Peyer's patch (tissue), 4 donors: ENCODE measurements at places on chromosomes 3 and 15. TPM values are rescaled to one million over a fixed set of nuclear protein-coding genes. Genes with fewer than 3 reads are reported as not detected.

- no peak for DNase-seq
Observed at GRCh38 chr3:186286114-186286513, 75.9 kb downstream of the DGKG start.

DNA sequence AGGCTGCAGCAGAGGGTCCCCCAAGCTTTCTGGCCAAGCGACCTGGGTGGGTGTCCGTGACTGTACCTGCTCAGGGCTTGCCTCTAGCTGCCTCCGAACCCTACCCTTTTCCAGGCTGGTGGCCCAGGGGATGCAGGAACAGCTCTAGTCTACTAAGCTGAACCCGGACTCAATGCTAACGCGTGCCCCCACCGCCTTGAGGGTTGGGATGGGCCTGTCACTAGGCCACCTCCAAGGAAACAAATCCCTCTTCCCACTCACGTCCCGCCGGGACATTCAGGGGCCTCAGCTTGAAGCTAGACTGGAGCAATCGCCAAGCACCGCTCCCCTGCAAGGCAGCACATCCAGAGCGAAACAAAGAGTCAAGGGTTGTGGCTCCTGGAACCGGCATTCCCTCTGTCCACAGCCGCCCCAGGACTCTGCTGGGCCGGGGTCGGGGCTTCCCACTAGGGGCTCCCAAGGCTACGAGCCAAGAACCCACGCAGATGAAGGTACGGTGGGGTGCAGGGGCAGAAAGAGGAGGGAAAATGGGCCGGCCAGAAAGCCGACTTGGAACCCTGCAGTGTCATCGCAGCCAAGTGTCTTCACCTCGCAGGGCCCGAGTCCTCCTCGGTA is 2.9 kb downstream of the FBXL22 start:
- DNase-seq = no peak

Gene PPM1L
- 17.8 TPM for total RNA-seq

DNA sequence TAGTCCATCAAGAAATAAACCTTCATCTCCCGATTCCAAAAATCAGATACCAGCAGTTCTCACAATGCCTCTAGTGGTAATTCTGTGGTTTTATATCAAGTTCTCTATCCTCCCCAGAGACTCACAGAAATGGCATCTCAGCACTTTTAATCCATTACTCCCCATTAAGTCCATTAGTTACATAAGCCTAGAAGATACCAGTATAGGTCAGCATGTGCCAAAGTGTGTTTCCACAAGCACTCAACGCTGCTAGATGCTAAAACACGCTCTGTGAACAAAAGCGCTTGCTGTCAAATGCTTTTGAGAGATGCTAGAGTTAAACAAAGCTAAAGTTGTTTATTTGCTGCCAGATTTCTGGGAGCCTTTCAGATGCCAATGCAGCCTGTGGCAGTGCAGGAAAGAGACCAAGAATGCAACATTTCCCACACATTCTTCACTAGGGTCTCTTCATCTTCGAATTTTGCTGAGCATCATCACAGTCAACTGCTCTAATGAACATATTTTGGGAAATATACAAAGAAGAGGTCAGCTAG is 918.8 kb upstream of the CFAP20DC start:
- no peak for DNase-seq

- DNase-seq = no peak
Observed at GRCh38 chr3:184524981-184525336, 36.6 kb upstream of the EPHB3 start.

Gene RASGRP1
- 5.6 TPM for total RNA-seq

DNA sequence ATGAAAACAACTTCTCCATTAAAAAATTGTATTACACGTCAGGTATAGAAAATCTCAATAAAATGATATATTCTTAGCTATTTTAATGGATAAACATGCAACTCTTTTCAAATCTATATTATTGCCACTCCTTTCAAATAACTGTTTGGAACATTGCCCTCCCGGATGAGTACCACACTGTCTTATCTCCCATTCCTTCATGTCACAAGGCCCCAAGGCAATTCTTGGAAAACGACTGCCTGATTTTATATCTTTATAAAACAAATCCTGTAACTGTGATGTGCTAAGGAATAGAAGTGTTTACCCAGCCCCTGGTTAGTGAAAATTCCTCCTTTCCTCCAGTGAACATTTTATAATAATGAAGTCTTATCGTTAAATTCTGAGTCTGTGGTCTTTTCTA is 6.2 kb upstream of the ZNF619 start:
- no peak for DNase-seq

DNA sequence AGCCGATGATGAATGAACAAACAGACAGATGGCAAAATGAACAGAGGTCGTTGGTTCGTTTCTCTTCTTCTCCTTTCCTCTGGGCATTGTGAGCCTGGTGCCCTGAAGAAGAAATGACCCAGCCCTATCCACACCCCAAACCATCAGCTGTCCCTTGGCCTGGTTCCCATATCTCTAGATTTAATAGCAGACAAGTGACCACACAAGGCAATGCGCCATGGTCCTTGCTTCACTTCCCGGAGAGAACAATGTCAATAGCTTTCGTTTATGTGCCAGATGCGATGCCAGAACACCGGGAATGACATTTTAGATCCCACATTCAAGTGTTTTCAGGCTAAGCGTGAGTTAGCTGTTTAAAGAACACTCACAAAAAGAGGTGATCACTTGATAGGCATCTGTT is 17.7 kb downstream of the POC1A start:
- DNase-seq = no peak

- no peak for DNase-seq
Observed at GRCh38 chr3:176814285-176814684, 383.0 kb downstream of the TBL1XR1 start.

- no peak for DNase-seq
Observed at GRCh38 chr3:43031485-43031884, 52.4 kb downstream of the GASK1A start.

GRCh38 chr3:61718565-61718964 is 157.2 kb downstream of the PTPRG start:
- no peak for DNase-seq

- no peak for DNase-seq
Observed at GRCh38 chr3:190345027-190345821, 23.0 kb upstream of the CLDN1 start.

DNA sequence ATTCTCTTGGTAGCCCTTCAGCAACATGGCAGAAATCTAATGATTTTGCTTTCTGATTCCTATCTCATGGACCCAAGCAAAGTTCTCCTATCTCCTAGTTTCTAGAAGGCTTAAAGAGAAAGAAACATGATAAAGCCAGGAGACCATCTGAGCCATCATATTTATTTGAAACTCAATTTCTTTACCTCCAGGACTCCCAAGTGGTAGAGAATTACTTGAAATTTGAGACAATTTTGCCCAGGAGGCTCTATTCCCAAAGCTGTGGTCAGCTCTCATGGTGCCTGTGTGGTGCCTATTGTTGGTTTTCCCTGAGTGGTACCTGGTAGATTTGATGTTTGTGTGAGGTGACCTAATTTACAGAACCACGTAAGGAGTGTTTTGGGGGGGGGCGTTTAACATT is 38.8 kb downstream of the CHP1 start:
- DNase-seq = no peak

Gene GOLGA8J
- total RNA-seq = not detected

Gene CISH
- 9.7 TPM for total RNA-seq

- no peak for DNase-seq
Observed at GRCh38 chr15:94162939-94163338, 68.4 kb upstream of the MCTP2 start.

GRCh38 chr3:150238048-150238802 is 169.9 kb upstream of the TSC22D2 start:
- no peak for DNase-seq

DNA sequence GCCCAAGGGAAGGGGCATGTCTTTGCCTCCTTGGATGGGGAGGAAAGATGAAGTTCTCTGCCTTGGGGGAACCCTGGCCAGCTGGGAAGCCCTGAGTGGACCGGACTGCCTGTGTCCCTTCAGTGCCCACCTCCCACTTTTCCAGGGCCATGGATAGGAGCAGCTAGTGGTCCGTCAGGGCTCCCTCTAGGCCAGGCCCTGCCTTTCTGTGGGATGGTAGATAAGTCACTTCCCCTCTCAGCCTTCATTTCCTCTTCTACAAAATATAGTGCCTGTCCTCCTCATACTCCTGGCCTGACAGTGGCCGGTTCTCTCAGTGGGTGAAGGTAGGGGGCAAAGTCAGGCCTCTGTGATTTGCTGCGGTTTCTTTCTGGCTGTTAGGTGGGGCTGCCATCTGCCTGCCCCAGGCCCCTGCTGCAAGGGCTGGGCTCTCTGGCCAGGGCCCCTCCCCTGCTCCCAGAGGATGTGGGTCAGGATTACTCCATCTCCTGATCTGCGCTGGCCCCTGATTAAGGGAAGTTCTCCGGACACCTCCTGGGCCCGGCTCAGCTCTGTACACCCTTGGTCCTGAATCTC is 1.4 kb downstream of the PLEKHO2 start:
- peak; percentile 71 for DNase-seq

- no peak for DNase-seq
Observed at GRCh38 chr15:60454824-60455223, 24.1 kb downstream of the ICE2 start.

GRCh38 chr15:51460796-51461195 is 119.3 kb downstream of the GLDN start:
- DNase-seq = no peak

Gene ZBTB20
- total RNA-seq = 57.5 TPM

GRCh38 chr3:55701997-55702396 is 214.9 kb upstream of the WNT5A start:
- DNase-seq = no peak
